Neural crest cell (in vitro differentiated cells): ENCODE measurements at places on chromosomes 11 and 22.

DNA sequence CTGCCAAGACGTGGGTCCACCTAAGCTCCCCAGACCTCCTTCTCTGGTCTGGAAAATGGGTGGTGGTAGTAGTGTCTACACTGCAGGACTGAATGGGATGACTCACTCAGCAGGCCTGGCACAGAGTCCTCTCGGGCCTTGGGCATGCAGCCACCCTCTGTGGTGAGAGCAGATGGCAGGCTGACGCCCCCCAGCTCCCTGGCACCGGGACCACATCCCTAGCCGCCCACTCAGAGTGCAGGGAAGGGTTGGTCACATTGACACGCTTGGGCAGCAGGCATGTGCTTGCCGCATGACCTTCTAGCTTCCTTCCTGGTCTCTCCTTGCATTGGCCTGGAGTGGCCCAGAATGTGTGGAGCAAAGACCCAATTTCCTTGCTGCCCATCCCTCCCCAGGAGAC lies 30.7 kb upstream of the PRODH start:
- DNase-seq, result no peak
- no peak overlapping the region for H3K4me3 ChIP-seq
- no peaks in the 10 kb centered on the region for H3K36me3 ChIP-seq
- no peak overlapping the region for H3K27ac ChIP-seq
- H3K4me1 ChIP-seq, result peaks cover 4% of the 10 kb centered on the region
- H3K27me3 ChIP-seq, result no peaks in the 10 kb centered on the region

DNA sequence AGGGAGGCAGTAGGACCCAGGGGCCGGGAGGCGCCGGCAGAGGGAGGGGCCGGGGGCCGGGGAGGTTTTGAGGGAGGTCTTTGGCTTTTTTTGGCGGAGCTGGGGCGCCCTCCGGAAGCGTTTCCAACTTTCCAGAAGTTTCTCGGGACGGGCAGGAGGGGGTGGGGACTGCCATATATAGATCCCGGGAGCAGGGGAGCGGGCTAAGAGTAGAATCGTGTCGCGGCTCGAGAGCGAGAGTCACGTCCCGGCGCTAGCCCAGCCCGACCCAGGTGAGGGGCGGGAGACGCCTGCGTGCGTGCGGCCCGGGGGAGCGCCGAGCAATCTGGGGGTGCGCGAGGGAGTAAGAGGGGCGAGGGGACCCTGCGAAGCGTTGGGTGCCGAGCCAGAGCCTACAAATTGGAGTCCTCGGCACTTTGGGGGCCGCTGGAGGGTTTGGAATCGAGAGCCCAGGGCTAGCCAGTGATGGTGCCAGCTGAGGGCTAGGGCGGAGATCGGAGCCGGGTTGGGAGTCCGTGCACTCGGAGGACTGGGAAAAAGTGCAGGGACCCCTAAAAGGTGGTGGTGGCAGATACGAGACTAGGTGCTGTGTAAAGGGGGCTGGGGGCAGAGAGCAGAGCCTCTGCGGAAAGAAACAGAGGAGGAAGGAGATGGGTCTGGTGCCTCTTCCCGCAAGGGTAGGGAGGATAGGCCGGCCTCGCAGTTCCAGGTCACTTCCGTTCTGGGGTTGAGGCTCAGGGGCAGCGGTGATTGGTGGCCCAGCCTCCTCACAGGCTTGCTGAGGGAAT lies at the start of gene SERPINH1:
Gene SERPINH1, plus strand, starts transcription at position 206 of the 788 bp plus-strand sequence. CDS start 4,097 bp downstream, outside the sequence.
- DNase-seq, result peak; percentile 69
- peak within 1 kb of the TSS; percentile 99 for H3K4me3 ChIP-seq
- peak within 1 kb of the TSS; percentile 100 for H3K27ac ChIP-seq
- no peaks in the 10 kb centered on the region for H3K27me3 ChIP-seq

GRCh38 chr11:45907911-45908370 lies 870 bp upstream of the FREY1 start:
- no peaks in the 10 kb centered on the region for H3K36me3 ChIP-seq
- no peaks in the 10 kb centered on the region for H3K27me3 ChIP-seq
- no peak overlapping the region for H3K27ac ChIP-seq
- peak overlapping the region; percentile 70 for H3K4me3 ChIP-seq

GRCh38 chr11:119380160-119380826 lies 1.2 kb downstream of the USP2 start:
- peaks cover 14% of the 10 kb centered on the region for H3K27me3 ChIP-seq
- no peak overlapping the region for H3K27ac ChIP-seq
- DNase-seq, result no peak
- H3K4me1 ChIP-seq, result peaks cover 19% of the 10 kb centered on the region
- H3K4me3 ChIP-seq, result no peak overlapping the region

DNA sequence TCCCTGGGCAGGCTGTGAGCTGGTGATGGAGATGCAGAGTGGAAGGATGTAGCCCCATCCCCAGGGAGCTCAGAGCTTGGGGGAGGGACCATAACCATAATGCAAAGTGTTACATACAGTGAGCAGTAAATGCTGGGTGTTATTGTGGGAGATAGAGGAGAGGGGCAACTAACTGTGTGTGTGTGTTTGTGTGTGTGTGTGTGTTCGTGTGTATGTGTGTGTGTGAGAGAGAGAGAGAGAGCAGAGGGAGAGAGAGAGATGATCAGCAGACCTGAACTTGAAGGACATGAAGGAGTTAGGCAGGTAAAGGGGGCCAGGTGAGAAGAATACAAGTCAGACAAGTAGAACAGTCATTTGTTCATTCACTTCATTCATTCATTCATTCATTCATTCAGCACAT lies 74.2 kb downstream of the CACNG2 start:
- no peak overlapping the region for H3K27ac ChIP-seq
- H3K4me1 ChIP-seq, result no peaks in the 10 kb centered on the region
- H3K4me3 ChIP-seq, result no peak overlapping the region
- no peaks in the 10 kb centered on the region for H3K36me3 ChIP-seq
- peaks cover 40% of the 10 kb centered on the region for H3K27me3 ChIP-seq

DNA sequence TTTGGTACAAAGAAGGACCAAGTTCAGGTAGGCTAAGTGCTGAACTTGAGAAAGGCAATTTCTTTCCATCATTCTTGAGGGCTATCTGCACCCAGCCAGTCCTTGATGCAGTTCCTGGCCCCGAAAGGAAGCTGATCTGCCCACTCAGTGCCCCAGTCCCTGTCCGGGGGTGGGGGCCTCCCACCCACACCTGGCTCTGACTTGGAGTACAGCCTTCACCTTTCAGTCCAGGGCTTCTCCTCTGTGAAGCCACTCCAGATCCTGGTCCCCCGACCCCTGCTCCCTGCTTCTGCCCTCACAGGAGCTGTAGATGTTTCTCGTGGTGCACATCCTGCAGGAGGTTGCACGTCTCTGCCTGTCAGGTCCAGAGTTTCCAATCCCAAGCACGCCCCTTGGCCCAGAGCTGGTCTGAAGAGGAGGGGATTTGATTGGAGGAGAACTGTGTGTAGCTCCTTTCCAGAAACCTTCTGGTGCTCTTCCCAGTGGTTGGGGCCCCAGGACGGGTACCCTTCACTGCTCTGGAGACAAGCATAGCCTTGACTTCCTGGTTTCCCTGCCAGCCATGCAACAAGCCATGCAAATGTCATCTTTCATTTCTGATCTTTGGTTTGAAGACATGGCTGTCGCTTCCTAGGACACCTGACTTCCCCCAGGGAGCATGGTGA lies 75.3 kb downstream of the BCR start:
- peaks cover 10% of the 10 kb centered on the region for H3K4me1 ChIP-seq
- no peak for DNase-seq
- H3K36me3 ChIP-seq, result no peaks in the 10 kb centered on the region
- no peak overlapping the region for H3K27ac ChIP-seq
- H3K4me3 ChIP-seq, result no peak overlapping the region

DNA sequence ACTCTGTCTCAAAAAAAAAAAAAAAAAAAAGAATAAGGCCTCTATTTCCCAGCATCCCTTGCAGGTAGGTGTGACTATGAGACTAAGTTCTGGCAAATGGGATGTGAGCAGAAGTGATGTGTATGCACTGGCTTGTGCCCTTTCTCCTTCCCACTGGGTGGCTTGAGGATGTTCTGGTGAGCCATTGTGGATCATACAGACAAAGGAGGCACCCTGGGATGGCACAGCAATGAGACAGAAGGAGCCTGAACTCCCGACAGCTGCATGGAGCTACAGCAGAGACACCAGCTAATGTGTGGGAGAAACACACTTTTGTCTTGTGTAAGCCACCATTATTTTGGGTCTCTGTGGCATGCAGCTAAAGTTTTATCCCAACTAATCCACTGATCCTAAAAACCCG lies 10.6 kb upstream of the SORL1 start:
- no peak for DNase-seq
- no peak overlapping the region for H3K27ac ChIP-seq
- H3K4me3 ChIP-seq, result no peak overlapping the region
- H3K4me1 ChIP-seq, result peaks cover 4% of the 10 kb centered on the region
- H3K27me3 ChIP-seq, result peaks cover 4% of the 10 kb centered on the region

- H3K27ac ChIP-seq, result peak overlapping the region; percentile 62
- no peak overlapping the region for H3K4me3 ChIP-seq
- no peak for DNase-seq
- H3K4me1 ChIP-seq, result peaks cover 9% of the 10 kb centered on the region
- no peaks in the 10 kb centered on the region for H3K36me3 ChIP-seq
- H3K27me3 ChIP-seq, result no peaks in the 10 kb centered on the region
Measured at GRCh38 chr11:66230156-66230555, 38.3 kb upstream of the RAB1B start.

DNA sequence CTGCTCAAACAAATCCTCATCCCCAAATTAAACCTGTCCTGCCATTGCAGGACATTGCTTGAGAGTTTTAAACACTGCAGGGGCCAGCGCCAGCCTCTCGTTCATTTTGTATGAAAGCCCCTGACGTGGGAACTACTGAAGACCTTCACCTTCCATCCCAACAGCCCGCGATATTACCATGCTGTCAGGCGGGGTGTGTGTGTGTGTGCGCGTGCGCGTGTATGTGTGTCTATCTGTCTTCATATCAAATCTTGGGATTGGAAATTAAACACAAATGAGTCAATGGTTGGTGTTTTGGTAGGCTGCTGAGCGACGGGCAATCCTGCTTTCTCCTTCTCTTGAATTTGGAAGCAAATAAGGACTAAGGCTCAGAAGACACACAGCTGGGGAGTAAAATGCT lies 776.9 kb downstream of the TBC1D22A start:
- no peak for DNase-seq
- peaks cover 3% of the 10 kb centered on the region for H3K36me3 ChIP-seq
- no peaks in the 10 kb centered on the region for H3K4me1 ChIP-seq
- H3K27ac ChIP-seq, result no peak overlapping the region

GRCh38 chr11:35650006-35650405 lies 12.6 kb upstream of the TRIM44 start:
- no peak overlapping the region for H3K4me3 ChIP-seq
- H3K36me3 ChIP-seq, result no peaks in the 10 kb centered on the region
- H3K27ac ChIP-seq, result no peak overlapping the region
- H3K4me1 ChIP-seq, result peaks cover 7% of the 10 kb centered on the region
- H3K27me3 ChIP-seq, result peaks cover under 1% of the 10 kb centered on the region
- DNase-seq, result no peak

DNA sequence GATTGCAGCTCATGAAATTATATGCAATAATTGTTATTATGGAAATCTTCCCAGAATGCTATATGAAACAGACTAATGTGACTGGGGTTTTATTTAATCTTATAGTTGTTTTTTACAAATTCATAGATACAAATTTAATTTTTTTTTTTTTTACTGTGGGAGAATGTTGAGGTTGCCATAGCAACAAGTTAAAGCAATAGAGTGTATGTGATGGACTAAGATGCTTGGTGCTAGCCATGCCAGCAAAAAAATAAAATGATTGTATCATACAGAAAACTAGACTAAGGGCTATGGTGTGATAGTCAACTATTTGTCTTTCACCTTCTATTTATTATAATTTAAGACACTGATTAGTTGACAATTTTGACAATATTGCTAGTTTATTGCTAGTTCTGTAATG lies 163.2 kb upstream of the BLID start:
- no peaks in the 10 kb centered on the region for H3K36me3 ChIP-seq
- no peaks in the 10 kb centered on the region for H3K27me3 ChIP-seq
- no peak overlapping the region for H3K27ac ChIP-seq
- peaks cover 8% of the 10 kb centered on the region for H3K4me1 ChIP-seq
- DNase-seq, result no peak

DNA sequence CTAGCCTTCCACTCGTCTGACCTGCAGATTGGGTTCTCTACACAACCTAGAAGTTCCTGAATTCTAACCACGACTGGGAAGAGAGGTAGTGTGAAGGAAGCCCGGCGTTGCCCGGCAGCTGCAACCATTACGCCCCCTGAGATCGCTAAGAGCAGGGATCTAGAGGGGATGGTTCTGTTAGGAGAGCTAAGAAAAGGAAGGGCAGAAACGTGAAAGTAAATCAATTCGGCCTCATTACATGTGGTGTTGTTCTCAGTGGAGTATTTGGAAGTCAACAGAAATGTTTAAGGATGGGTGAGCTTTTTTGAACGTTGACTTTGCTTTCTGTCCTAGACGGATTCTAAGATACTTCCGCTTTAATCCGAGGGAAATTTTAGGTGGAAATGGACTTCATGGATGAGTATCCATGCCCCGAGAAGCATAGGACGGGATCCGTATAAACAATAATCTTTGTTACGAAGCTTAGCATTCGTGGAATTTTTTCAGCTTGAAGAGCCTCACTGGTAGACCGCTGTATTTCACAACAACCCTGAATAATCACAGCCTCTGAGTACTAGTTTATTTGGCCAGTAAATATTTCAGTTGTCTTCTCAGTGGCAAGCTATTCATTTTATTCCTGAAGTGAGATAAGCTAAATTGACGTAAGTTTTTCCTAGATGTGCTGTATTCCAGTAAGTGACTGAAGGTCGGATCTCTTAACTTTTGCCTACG lies 629 bp downstream of the ATP5MG start:
- no peak for DNase-seq
- H3K27me3 ChIP-seq, result no peaks in the 10 kb centered on the region
- H3K36me3 ChIP-seq, result peaks cover 4% of the 10 kb centered on the region
- H3K27ac ChIP-seq, result peak overlapping the region; percentile 100

DNA sequence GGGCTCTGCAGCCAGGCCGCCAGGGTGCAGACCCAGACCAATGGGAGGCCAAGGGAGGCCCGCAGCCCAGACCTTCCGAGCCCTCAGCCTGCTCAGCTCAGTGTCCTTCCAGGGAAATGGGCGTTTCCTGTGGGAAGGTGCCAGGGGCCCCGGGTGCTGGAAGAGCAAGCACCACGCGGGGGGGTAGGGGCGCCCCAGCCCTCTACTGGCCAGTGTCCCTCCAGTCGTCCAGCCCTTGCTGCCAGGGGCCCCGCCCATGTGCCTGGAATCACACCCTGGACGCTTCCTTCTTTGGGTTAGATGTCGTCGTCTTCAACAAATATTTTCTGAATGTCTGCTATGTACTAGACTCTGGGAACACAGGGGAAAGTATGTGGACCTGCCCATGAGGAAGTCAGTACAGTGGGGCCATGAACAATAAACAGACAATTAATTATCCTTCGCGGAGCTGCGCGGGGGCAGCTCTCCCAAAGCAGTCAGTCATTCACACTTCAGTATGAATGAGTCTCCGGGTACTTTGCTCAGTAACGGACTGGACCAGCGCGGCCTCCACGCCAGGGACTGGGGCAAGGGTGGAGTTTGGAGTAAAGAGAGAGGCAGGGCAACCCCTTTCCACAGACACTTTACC lies 60.2 kb downstream of the CDKN1C start:
- peak overlapping the region; percentile 73 for H3K27ac ChIP-seq
- H3K4me3 ChIP-seq, result no peak overlapping the region
- H3K4me1 ChIP-seq, result peaks cover 17% of the 10 kb centered on the region
- peaks cover 34% of the 10 kb centered on the region for H3K36me3 ChIP-seq

- no peaks in the 10 kb centered on the region for H3K4me1 ChIP-seq
- no peak overlapping the region for H3K27ac ChIP-seq
- peaks cover 4% of the 10 kb centered on the region for H3K36me3 ChIP-seq
- no peak overlapping the region for H3K4me3 ChIP-seq
Measured at GRCh38 chr11:30310623-30311022, 12.3 kb upstream of the ARL14EP start.
